Activated naive CD4-positive, alpha-beta T cell treated with anti-CD3 and anti-CD28 coated beads for 36 hours (primary cell): ENCODE measurements at places on chromosomes 7 and 10. TPM values are rescaled to one million over a fixed set of nuclear protein-coding genes. Genes with fewer than 3 reads are reported as not detected.
A peak's percentile ranks its signal among the peaks of the same experiment; 100 is the strongest.

DNA sequence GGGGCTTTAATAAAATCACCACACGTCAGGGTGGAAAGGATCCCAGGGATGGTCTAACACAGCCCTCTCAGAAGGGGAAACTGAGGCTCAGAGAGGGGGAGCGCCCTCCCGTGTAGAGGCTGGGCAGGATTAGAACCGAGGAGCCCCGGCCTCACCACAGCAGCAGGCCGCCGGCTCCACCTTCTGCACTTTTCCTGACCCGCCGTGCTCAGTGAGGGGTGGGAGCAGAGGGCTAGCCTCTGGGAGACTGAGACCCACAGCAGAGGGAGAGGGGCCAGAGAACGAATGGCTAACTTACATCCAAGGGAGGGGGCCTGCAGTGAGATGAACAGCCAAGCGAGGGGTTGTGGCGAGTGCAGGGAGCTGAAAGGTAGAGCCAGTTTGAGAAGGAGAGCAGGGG lies 79.5 kb downstream of the COL13A1 start:
- DNase-seq = no peak
- no peaks in the 10 kb centered on the region for H3K4me1 ChIP-seq
- H3K27me3 ChIP-seq = peaks cover 5% of the 10 kb centered on the region

DNA sequence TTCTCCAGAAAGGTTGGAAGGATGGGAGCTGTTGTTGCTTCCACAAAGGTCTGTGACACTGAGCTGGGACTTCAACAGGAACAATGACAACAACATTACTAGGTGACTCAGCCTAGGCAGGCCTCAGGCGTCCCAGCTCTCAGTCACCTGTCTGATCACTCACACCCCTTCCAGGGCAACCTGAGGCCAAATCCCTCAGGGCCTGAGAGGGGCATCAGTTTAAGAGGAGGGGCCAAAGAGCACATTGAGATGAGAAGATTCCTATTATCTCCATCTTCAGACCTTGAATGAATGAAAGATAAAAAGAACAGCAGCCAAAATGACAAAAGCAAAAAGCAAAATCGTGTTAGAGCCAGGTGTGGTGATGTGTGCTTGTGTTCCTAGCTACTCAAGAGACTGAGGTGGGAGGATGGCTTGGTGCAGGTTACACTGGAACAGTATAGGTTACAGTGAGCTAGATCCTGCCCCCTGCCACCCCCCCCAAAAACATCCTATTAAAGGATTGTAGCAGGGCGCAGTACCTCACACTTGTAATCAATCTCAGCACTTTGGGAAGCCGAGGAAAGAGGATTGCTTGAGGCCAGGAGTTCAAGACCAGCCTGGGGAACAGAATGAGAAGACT lies at the start of gene ATG9B:
TSS of gene ATG9B (minus strand) at position 60 of the 622 bp plus-strand sequence. CDS start 71 bp downstream, outside the sequence.
- peaks cover under 1% of the 10 kb centered on the region for H3K27me3 ChIP-seq
- H3K4me1 ChIP-seq = peaks cover 16% of the 10 kb centered on the region
- no peak within 1 kb of the TSS for H3K27ac ChIP-seq

DNA sequence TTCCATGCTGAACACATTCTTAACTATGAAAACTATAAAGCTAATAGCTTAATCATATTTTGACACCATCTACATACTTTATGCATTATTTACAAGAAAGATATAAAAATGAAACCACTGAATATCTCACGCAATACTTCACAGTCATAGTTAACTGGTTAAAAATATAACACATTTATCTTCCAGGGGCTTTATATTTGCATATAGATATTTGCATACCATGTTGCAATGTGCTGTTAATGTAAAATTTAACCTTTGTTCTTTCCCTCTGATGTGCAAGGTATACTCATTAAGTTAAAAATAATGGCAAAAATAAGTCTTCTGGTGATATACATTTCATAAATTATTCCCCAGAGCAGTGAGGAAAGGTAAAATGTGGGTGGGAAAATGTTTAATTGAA lies 76.9 kb upstream of the MGMT start:
- DNase-seq = no peak
- no peak overlapping the region for H3K27ac ChIP-seq
- H3K4me1 ChIP-seq = no peaks in the 10 kb centered on the region
- no peak overlapping the region for H3K4me3 ChIP-seq
- peaks cover 6% of the 10 kb centered on the region for H3K27me3 ChIP-seq

DNA sequence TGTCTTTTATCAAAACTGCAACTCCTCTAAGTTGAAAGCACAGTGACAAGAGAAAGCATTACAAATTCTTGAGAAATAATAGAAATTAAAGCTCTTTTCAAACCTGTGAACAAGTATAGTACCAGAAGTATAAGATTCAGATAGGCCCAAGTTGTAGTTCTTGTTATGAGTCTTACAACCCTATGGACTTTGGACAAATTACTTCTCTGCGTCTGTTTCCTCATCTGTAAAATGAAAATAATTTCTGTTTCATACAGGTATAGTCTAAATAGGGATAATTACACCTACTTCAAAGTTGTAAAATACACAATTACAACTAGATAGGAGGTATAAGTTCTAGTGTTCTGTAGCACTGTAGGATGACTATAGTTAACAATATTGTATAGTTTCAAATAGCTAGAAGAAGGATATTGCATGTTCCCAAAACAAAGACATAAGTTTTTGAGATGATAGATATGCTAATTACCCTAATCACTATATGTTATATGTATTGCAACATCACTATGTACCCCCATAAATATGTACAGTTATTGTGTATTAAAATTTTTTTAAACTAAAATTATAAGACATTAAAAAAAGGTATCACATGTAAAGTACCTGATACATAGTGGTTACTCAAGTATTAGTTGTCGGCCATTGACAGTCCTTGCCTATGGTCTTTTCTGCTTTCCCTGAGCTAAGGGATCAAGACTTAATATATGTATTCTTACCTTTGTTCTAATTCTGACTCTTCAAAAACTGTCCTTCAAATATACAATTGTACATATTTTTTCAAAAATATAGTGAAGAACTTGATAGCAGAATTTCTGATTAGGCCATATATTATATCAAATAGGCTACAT lies 1.8 kb upstream of the WASL start:
- DNase-seq = no peak
- H3K4me3 ChIP-seq = peak overlapping the region; percentile 45
- H3K4me1 ChIP-seq = peaks cover 42% of the 10 kb centered on the region
- H3K27me3 ChIP-seq = no peaks in the 10 kb centered on the region
- no peak overlapping the region for H3K27ac ChIP-seq

DNA sequence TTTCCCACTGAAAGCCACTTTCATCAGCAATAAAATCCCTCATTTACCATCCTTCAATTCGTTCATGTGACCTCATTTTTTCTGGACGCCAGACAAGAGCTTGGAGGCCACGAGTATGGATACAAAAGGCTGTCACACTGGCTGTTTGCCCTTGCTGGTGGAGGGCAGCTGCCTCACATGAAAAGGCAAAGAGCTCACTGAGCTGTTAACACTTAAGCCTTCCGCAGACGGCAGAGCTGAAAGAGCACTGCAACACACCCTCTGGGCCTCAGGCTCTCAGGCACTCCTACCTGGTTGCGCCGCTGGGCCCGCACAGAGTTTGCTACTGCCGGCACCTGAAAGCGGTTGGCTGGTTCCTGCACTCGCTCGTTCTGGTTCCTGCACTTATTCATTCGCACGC lies 193.5 kb downstream of the CFTR start:
- H3K36me3 ChIP-seq = no peaks in the 10 kb centered on the region
- peaks cover 2% of the 10 kb centered on the region for H3K27me3 ChIP-seq
- DNase-seq = no peak
- no peak overlapping the region for H3K27ac ChIP-seq

- DNase-seq = no peak
- H3K4me3 ChIP-seq = no peak overlapping the region
- no peaks in the 10 kb centered on the region for H3K27me3 ChIP-seq
- peaks cover 18% of the 10 kb centered on the region for H3K4me1 ChIP-seq
These were observed 2.8 kb downstream of the EEPD1 start for GRCh38 chr7:36155811-36156361.

- peaks cover 2% of the 10 kb centered on the region for H3K36me3 ChIP-seq
- H3K4me1 ChIP-seq = peaks cover 9% of the 10 kb centered on the region
- no peaks in the 10 kb centered on the region for H3K27me3 ChIP-seq
These were observed 31.0 kb downstream of the CUX1 start for GRCh38 chr7:101848208-101848951.

- no peaks in the 10 kb centered on the region for H3K4me1 ChIP-seq
- H3K27me3 ChIP-seq = no peaks in the 10 kb centered on the region
- H3K27ac ChIP-seq = no peak overlapping the region
- no peak overlapping the region for H3K4me3 ChIP-seq
- no peaks in the 10 kb centered on the region for H3K36me3 ChIP-seq
These were observed 235.0 kb upstream of the PLPP4 start for GRCh38 chr10:120221873-120222485.

- peaks cover 8% of the 10 kb centered on the region for H3K4me1 ChIP-seq
- H3K36me3 ChIP-seq = no peaks in the 10 kb centered on the region
- H3K27ac ChIP-seq = no peak overlapping the region
- peak overlapping the region; percentile 72 for H3K4me3 ChIP-seq
- DNase-seq = peak; percentile 14
- H3K27me3 ChIP-seq = peaks cover 17% of the 10 kb centered on the region
These were observed 973 bp downstream of the SDK1 start for GRCh38 chr7:3301831-3302618.

GRCh38 chr10:31930023-31930751 lies 1.6 kb upstream of the ARHGAP12 start:
- H3K27ac ChIP-seq = no peak overlapping the region
- DNase-seq = peak; percentile 17
- no peaks in the 10 kb centered on the region for H3K36me3 ChIP-seq
- peaks cover 24% of the 10 kb centered on the region for H3K4me1 ChIP-seq
- H3K27me3 ChIP-seq = no peaks in the 10 kb centered on the region

DNA sequence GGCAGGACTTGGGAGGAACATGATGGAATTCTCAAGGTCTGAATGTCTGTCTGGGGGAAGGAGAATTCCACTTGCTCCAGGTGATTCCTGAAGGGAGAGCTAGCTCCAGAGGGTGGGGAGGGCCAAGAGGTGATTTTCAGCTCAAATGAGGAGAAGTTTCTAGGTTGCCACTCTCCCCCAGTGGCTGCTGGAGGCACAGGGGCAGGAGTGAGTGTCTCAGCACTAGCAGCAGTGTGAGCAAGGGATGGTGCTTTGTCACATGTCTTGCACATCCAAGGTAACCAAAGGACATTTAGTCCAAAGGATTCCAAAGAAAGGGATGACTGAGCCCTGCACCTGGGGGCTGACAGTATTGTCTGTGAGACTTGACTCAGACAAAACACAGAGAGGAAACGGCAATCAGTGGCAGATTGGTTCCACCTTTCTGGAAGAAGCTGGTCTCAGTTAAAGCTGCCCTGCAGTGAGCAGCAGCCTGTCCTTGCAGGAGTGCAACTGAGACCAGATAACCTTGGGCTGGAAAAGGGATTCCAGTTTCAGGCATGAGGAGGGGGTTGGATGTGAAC lies 51.2 kb upstream of the PCBD1 start:
- no peaks in the 10 kb centered on the region for H3K36me3 ChIP-seq
- no peaks in the 10 kb centered on the region for H3K27me3 ChIP-seq
- no peak for DNase-seq
- no peak overlapping the region for H3K4me3 ChIP-seq
- H3K4me1 ChIP-seq = no peaks in the 10 kb centered on the region

SEMA3E gene
- total RNA-seq = not detected

SPOCK2 gene
- 205 TPM for total RNA-seq

SRGN gene
- 198 TPM for total RNA-seq

IL2RA gene
- 443 TPM for total RNA-seq
